Frontal cortex (tissue), 4 donors: ENCODE measurements at places on chromosomes 11 and 22. TPM values are rescaled to one million over a fixed set of nuclear protein-coding genes. Genes with fewer than 3 reads are reported as not detected.

DNA sequence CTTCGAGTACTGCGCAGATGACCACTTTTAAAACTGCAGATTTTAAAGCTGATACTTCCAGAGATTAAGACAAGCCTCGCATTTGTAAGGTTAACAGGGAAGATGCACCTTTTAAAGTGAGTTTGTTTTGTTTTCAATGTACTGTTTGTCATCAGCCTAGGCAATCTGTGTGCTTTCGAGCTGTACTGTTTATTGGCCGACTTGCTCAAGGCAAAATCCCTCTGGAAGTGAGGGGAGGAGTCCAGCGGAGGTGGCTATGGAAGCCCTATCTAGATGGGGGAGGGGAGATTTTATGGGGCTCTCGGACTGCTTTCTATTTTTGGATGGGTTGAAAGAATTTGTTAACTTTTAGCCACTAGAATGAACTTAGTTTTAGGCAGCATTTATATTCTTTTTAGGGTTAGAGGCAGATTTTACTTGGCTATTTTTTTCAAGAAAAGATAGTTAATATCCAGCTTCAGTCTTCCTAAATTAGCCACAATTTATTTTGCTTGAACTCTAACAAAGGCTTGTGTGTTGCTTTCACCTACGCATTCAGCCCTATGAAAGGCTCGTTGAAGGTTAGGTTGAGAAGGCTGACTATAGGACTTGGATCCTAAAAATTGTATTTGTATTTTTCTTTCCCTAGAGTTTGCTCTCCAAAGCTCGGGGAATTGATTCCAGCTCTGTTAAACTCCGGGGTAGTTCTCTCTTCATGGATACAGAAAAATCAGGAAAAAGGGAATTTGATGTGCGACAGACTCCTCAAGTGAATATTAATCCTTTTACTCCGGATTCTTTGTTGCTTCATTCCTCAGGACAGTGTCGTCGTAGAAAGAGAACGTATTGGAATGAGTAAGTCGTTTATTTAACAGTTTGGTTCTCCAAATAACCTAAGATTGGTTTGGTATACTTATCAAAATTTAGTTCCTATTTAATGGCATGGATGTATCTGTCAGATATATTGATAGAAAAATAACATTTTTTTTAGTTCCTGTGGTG lies 2.1 kb downstream of the WEE1 start:
- no peak for DNase-seq

DNA sequence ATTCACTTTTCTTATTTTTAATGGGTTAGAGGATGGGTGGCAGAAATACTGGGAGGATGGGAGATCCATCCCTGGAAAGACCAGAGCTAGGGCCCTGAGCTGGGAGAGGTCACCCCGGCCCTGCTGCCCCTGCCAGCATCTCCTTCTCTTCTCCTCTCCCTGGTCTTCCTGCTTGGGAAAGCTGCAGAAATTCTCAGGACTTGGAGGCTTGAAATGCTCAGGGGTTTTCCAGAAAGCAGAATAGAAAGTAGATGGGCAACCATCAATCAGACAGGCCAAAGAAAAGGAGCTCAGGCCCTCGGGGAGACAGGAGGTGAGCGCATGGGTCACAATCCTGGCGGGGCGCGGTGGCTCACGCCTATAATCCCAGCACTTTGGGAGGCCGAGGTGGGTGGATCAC lies 1.5 kb downstream of the APOBEC3H start:
- no peak for DNase-seq

- no peak for DNase-seq
Observed at GRCh38 chr11:68412593-68413475, 47.7 kb upstream of the PPP6R3 start.

- no peak for DNase-seq
Observed at GRCh38 chr11:93160808-93161207, 37.0 kb downstream of the SLC36A4 start.

The CCDC81 gene
- total RNA-seq, result 0.82 TPM

DNA sequence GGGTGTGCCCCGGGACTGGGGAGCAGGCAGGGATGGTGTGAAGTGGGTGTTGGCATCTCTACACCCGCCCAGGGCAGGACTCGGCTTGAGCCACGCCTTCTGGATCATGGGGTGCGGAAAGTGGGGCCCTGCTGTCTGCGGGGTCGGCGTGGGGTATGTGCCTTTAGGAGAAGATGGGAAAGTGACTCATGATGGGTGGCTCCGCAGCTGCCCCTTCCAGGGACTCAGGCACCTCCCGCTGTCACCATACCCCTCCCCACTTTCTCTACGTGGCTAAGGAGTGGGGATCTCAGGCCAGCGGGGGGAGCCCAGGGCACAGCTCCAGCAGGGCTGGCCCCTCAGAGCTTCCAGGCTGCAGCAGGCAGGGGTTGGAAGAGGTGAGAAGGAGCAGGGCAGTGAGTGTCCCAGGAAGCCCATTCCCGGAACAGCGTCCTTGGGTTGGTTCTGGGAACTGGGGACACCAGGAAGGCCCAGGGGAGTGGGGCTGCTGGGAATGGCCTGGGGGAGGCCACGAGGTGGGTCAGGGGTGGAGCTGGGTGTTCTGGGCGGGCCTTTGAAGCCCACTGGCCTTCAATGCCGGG lies 102.9 kb upstream of the FGF3 start:
- no peak for DNase-seq

The OR4A15 gene
- not detected for total RNA-seq

- DNase-seq, result no peak
Observed at GRCh38 chr11:35303596-35304385, 115.6 kb downstream of the SLC1A2 start.

GRCh38 chr11:19763330-19763729 lies 50.7 kb downstream of the NAV2 start:
- no peak for DNase-seq

DNA sequence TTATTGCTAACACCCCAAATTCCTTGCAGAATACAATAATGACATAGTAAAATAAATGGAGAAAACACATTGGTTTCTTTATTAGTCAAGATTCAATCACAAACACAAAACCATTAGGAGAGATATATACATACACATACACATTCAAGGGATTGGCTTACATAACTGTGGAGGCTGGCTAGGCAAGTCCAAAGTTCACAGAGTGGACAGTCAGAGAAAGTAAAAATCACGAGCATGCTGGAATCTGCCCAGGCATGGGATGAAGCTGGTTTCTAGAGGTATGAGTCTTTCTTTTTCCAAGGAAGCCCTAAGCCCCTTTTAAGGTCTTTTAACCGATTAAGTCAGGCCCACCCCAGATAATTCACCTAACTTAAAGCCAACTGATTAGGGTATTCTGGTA lies 13.6 kb upstream of the OR56B1 start:
- no peak for DNase-seq

The SPDYC gene
- total RNA-seq, result not detected
